ENCODE measurements at places on chromosomes 4 and X.

GRCh38 chr4:168449719-168450452 lies 30.4 kb downstream of the DDX60L start:
- DNase-seq, result no peak

GRCh38 chr4:76699751-76700310 lies 198.1 kb downstream of the SOWAHB start:
- DNase-seq, result no peak

- DNase-seq, result no peak
Measured at GRCh38 chr4:188665491-188666457, 526.5 kb downstream of the TRIML1 start.

DNA sequence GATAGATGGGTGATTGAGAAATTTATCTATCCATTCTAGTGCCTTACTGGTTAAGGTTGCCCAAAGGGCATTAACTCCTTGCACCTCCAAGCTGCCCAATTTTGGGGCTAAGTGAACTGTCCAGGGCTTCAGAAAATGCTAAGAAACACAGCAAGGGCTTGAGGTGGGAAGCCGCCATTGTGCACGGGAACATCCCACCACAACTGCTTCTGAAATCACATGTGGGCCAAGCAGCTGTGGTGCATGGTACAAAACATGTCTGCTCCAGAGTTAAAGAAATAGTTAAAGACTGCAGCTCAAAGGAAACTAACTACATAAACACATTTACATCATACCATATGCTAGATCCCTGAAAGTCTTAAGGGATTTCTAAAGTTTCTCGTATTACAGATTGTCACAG lies 144.3 kb upstream of the NDST3 start:
- DNase-seq, result no peak

DNA sequence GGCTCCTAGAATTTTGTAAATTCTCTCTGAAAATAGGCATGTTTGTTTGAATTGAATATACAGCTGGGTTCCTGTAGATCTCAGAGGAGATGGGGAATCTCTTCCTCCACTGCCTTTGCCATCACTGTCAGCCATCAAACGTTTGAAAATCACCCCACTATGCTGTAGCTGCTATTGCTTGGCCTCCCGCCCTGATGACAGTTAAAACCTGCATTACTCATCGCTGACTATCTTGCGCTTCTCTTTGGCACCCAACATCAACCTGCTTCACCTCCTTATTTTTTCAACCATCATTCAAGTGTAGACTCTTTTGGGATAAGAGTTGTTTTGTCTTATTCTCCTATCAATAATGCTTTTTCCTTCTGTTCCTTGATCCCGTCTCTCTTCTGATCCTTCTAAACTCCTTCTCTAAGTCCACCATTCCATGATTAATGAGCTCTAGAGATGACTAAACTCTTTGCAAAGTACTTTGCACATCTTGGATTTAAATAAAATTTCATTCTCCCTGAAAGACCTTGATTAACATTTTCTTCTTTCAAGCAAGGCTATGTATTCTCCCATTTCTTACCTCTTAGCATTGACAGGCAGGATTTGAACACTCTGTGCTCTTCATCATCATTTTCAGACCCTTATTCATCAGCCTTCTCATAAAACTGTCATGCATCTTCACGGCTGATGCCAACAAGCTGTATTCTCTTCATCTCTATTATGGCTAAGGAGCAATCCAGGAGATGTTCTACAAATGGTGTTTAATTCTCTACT lies 133.0 kb downstream of the SNCA start:
- DNase-seq, result no peak

DNA sequence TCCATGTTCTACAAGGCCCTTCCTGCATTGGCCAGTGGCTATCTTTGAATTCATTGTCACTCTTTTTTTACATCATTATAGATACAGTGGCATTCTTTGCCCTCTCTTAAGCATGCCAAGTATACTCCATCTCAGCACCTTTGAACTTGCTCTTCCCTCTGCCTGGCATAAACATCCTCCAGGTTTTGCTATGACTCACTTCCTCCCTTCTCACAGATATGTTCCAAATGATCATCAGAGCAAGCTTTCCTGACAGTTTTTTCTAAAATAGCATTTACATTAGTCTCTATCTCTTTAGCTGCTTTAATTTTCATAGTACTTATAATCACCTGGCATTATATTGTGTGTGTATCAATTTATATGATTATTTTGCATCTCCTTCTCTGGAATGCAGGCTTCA lies 553.3 kb upstream of the MAGEB2 start:
- DNase-seq, result no peak

DNA sequence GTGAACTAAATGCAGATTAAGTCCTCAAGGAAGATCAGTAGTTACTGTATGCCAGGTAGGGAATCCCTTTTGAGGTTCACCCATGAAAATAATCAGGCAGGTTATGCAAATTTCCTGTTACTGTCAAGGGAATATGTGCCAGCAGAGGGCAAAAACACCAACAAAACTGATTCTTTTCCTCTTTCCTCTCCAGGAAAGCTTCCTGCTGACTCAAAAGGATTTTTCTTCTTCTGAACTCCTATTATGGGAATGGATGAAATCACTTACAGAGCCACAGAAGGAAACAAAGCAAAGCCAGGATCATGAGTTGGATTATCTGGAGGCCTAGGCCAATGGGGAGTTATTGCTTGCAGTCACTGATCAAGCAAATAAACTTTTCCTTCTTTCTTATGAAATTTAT lies 49.7 kb downstream of the TMPRSS11F start:
- no peak for DNase-seq

DNA sequence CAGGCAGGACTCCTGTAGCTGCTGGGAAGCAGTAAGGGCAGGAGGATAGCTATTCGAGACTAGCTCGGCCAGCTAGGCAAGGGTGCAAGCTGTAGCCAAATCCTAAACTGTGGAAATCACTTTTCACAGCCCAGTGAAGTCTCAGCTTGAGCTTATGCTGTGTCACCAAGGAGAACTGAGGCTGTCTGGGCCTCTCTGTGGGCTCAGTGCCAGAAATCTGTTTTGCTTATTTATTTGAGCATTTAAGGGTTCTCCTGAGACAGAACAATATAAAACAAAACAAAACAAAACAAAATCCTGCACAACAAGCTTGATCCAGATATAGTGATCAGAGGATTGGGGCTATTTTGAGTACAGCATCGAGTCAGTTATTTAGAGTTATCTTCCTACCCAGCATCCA lies 97.5 kb downstream of the FANCB start:
- DNase-seq, result no peak

DNA sequence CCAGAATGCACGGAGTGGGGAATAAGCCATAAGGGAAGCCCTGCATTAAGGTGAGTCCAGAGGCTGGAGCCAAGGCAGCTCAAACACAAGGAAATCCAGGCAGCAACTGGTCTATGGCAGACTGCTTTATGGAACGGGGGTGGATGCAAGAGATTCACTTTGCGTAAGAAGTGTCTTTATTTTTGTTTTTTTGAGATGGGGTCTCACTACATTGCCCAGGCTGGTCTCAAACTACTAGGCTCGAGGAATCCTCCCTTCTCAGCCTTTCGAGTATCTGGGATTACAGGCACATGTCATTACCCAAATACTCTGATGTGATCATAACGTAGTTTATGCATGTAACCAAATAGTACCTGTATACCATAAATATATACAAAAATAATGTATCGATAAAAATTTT lies 199.5 kb downstream of the MAML3 start:
- DNase-seq, result no peak

DNA sequence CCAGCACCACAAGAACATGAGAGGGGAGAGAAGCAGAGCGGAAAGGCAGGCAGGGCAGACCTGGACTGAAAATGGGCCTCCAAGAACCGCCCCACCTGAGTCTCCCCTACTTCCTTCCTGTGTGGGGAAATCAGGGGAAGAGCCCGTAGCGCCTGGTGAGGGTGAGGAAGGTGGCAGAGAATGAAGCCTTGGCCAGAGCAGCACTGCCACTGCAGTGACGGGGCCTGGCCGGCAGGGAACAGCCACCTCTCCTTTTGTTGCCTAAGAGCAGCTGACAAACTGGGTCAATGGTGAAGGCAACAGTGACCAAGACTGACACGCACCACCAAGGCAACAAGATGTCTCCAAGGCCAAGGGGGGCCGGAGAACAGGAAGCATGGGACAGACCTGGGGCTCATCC lies 58.4 kb upstream of the CBR4 start:
- no peak for DNase-seq

GRCh38 chr4:80926446-80926845 lies 104.1 kb upstream of the BMP3 start:
- DNase-seq, result no peak

- DNase-seq, result no peak
Measured at GRCh38 chrX:118588715-118589114, 93.1 kb downstream of the DOCK11 start.

DNA sequence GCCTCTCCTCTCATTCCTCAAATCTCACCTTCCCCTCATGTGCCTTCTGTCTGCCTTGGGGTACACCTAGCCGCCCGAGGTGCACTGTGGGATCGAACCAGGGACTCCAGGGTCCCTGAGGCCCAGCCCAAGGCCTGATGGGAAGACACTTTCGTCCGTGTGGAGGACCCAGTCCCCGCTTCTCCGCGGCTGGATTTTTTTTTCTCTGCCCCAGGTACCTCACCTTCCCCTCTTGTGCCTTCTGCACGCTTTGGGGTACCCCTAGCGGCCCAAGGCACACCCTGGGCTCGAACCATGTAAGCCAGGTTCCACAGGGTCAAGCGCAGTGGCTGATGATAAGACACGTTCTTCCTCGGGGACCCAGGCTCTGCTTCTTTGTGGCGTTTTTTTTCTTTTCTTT lies 530.7 kb downstream of the CWH43 start:
- DNase-seq, result no peak

DNA sequence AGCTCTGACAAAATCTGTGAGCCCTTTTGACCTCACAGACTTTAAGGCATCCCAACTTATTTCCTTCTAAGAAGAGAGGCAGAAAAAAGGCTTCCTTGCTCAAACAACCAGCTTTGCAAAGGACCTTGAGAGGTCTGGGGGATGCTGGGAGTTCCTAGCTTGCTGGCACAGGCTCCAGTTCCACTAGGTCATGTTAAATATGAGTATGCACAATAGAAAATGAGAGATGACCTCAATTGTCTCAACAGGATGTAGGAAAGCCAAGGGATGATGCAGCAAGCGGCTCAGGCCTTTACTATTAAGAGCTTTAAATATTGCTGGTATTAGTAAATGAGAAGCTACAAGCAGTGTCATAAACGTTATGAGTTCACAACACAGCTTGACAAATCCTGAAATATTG lies 13.3 kb upstream of the ZNF827 start:
- DNase-seq, result no peak

DNA sequence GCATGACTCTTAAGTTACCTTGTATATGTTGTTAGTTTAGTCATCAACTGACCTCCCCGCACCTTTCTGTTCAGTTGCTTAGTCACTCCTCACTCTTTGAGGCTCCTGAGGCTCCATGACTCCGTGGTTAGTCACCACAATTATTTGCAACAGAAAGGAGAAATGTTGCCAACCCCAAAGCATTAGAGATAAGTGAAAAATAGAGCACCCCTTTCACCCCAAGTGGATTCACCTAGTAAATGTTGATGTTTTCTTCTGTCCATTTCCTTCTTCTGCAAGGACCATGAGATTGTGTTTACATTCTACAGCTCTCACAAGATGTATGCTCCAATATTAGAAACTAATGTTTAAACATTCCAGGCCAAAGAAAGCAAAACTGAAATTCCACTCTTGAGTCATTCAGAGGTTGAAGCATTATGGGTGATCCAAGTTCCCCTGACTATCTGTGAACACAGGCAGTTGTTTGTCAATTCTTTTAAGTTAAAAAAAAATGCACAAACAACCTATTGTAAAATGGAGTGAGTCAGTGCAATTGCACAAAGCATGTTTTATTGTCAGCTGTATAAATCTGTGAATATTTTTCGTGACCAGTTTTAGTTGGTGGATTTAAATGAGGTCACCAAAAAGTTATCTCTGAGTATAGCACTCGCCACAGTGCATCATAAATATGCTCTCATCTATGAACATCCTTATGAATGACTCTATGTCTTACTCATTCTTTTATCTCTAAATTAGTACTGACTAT lies 552.4 kb upstream of the MAGEB2 start:
- no peak for DNase-seq

DNA sequence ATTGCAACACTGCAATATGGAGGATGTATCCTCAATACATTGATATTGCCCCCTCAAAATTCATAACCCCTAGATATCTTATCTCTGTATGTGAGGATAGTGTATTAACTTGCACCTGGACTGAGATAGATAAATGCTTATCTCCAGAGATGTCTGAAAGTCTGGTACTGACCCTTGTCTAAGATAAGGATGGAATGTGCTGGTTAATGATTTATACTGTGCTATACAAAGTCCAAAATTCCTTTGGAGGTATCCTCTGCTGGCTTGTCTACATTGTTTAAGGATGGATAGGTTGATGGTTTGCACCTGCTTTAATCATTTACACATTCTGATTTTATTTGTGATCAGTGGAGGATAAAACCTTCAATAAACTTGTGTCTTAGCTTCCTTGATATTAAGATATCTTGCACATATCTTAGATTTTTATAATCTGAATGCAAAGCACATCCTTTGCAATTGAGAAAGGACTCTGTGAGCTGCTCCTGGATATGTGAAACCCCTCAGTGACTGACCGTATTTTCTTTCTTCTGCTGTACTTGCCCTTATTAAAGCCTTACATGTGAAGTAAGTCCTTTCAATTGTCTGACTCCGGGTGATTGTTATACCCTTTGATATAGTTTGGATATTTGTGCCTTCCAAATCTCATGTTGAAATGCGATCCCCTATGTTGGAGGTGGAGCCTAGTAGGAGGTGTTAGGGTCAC lies 430.3 kb upstream of the MAOA start:
- no peak for DNase-seq

GRCh38 chr4:184329659-184330400 lies 112.2 kb upstream of the ENPP6 start:
- DNase-seq, result peak; percentile 81

- no peak for DNase-seq
Measured at GRCh38 chr4:41145571-41146078, 68.7 kb downstream of the APBB2 start.

GRCh38 chrX:126580877-126581276 lies 28.3 kb upstream of the DCAF12L1 start:
- no peak for DNase-seq

DNA sequence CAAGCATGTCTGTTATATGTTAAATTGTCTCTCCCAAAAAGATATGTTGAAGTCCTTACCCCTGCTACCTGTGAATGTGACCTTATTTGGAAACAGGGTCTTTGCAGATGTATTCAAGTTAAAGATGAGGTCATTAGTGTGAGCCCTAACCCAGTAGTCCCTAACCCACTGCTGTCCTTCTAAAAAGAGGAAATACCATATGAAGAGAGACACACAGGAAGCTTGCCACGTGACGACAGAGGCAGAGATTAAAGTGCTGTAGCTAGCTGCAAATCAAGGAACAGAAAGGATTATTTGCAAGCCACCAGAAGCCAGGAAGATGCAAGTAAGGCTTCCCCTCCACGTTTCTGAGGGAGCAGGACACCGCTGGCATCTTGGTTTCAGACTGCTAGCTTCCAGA lies 150.1 kb downstream of the HNRNPD start:
- DNase-seq, result no peak

GRCh38 chr4:124337874-124338273 lies 374.7 kb downstream of the ANKRD50 start:
- no peak for DNase-seq

Measured in right atrium auricular region (tissue), 2 donors.